ENCODE measurements at places on chromosomes 11 and 22. TPM values are rescaled to one million over a fixed set of nuclear protein-coding genes. Genes with fewer than 3 reads are reported as not detected.

- no peaks in the 10 kb centered on the region for H3K27me3 ChIP-seq
- no peaks in the 10 kb centered on the region for H3K36me3 ChIP-seq
- no peak for DNase-seq
- no peak overlapping the region for H3K27ac ChIP-seq
- no peaks in the 10 kb centered on the region for H3K4me1 ChIP-seq
These were observed 67.3 kb upstream of the GRK3 start for GRCh38 chr22:25497181-25497641.

Gene C11orf98
- 150 TPM for total RNA-seq

- H3K36me3 ChIP-seq, result no peaks in the 10 kb centered on the region
- no peaks in the 10 kb centered on the region for H3K27me3 ChIP-seq
- no peak for DNase-seq
- H3K4me1 ChIP-seq, result no peaks in the 10 kb centered on the region
- no peak overlapping the region for H3K4me3 ChIP-seq
- H3K27ac ChIP-seq, result no peak overlapping the region
These were observed 201.4 kb downstream of the GRIA4 start for GRCh38 chr11:105811242-105811641.

Gene TMX2
- 91.3 TPM for total RNA-seq

Gene MPZL3
- total RNA-seq, result 2.1 TPM

DNA sequence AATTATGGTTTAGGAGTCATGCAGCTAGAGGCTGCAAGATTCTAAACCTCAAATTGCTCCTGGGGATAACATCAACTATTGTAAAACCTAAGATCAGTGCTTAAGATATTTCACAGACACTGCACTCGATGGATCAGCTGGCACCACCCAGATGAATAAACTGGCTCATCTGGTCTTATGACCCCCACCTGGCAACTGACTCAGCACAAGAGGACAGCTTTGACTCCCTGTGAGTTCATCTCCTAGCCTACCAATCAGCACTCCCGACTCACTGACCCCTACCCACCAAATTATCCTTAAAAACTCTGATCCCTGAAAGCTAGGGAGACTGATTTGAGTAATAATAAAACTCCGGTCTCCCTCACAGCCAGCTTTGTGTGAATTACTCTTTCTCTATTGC, 782 bp upstream of the TTC12 start:
- H3K27me3 ChIP-seq, result no peaks in the 10 kb centered on the region
- H3K27ac ChIP-seq, result no peak overlapping the region
- peaks cover 6% of the 10 kb centered on the region for H3K36me3 ChIP-seq
- DNase-seq, result no peak

- DNase-seq, result peak; percentile 47
- peaks cover 3% of the 10 kb centered on the region for H3K4me1 ChIP-seq
- 0 out of 3 replicates have a peak overlapping the region, but pooled peaks have one; percentile 21 for H3K4me3 ChIP-seq
- H3K27ac ChIP-seq, result no peak overlapping the region
These were observed 14.4 kb downstream of the EMID1 start for GRCh38 chr22:29219881-29220670.

- no peaks in the 10 kb centered on the region for H3K36me3 ChIP-seq
- DNase-seq, result no peak
- no peaks in the 10 kb centered on the region for H3K27me3 ChIP-seq
- no peaks in the 10 kb centered on the region for H3K4me1 ChIP-seq
These were observed 104.6 kb downstream of the ATG16L2 start for GRCh38 chr11:72918851-72919250.

- no peak overlapping the region for H3K4me3 ChIP-seq
- no peaks in the 10 kb centered on the region for H3K36me3 ChIP-seq
- peaks cover 6% of the 10 kb centered on the region for H3K4me1 ChIP-seq
These were observed 122.8 kb downstream of the SEZ6L start for GRCh38 chr22:26291940-26292666.

Gene TMEM121B
- total RNA-seq, result 8.1 TPM

DNA sequence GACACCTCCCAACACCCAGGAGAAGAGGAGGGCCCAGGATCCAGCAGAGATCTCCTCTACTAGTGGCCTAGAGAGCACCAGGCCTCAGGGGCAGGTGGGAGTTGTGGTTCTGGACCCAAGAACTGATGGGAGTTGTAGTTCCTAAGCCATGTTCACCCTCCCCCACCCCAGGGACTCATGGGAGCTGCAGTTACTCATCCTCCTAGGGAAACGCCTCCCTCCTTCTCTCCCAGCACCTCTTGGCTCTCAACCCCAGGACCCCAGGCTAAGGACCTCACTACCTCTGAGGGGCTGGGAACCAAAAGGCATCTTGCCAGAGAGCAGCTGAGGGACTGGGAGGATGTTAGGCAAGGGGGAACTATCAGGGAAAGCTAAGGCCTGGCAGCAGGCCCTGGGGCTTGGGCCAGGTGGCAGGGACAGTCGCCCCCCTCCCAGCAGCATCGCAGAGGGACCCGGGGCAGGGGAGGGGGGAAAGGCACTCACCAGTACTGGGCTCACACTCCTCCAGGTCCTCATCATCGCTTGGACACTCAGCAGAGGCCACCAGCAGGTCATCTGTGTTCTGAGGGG, 28.9 kb downstream of the SLC22A12 start:
- peak; percentile 76 for DNase-seq
- no peaks in the 10 kb centered on the region for H3K27me3 ChIP-seq
- H3K36me3 ChIP-seq, result no peaks in the 10 kb centered on the region
- no peak overlapping the region for H3K27ac ChIP-seq
- no peaks in the 10 kb centered on the region for H3K4me1 ChIP-seq
- no peak overlapping the region for H3K4me3 ChIP-seq

DNA sequence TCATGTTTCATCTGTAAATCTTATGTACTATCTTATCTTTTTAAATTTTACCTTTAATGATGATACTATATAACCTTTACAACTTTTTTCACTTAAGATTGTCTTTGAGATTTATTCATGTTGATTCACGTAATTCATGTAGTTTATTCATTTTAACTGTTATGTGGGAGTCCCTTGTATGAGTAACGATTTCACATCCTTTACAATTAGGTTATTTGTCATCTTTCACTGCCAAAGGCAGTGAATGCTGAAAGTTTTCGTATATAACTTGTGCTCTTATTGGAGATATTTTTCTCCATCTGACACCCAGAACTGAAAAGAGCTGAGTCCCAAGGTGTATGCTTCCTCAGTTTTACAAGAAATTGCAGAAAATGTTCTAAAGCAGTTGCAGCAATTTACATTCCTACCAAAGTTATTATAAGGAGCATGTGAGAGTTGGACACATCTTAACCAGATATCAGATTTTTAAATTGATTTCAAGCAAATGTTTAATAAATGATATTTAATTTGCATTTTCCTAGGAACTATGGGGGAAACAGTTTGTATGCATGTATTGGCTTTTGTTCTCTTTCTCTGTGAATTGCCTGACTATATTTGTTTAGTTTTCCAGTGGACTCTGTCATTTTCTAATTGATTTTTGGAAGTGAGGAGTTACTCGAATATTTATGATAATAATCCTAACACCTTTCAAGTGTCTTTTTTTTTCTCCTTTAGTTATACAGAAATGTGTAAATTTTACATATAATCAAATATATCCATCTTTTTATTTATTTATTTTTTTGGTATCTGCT, 6.4 kb downstream of the ARL14EP start:
- H3K27me3 ChIP-seq, result no peaks in the 10 kb centered on the region
- no peak overlapping the region for H3K27ac ChIP-seq
- peaks cover 10% of the 10 kb centered on the region for H3K36me3 ChIP-seq
- H3K4me3 ChIP-seq, result no peak overlapping the region
- H3K4me1 ChIP-seq, result no peaks in the 10 kb centered on the region
- DNase-seq, result no peak

GRCh38 chr11:107385361-107385981, 72.2 kb downstream of the CWF19L2 start:
- H3K4me3 ChIP-seq, result no peak overlapping the region
- no peak for DNase-seq
- no peak overlapping the region for H3K27ac ChIP-seq
- no peaks in the 10 kb centered on the region for H3K27me3 ChIP-seq
- peaks cover 9% of the 10 kb centered on the region for H3K36me3 ChIP-seq

- no peaks in the 10 kb centered on the region for H3K4me1 ChIP-seq
- no peak for DNase-seq
- H3K36me3 ChIP-seq, result peaks cover 7% of the 10 kb centered on the region
- H3K27ac ChIP-seq, result no peak overlapping the region
- no peak overlapping the region for H3K4me3 ChIP-seq
- H3K27me3 ChIP-seq, result no peaks in the 10 kb centered on the region
These were observed 90.6 kb downstream of the CCDC83 start for GRCh38 chr11:85945788-85946187.

- no peak overlapping the region for H3K4me3 ChIP-seq
- H3K4me1 ChIP-seq, result peaks cover 2% of the 10 kb centered on the region
- no peaks in the 10 kb centered on the region for H3K27me3 ChIP-seq
- H3K27ac ChIP-seq, result no peak overlapping the region
- no peaks in the 10 kb centered on the region for H3K36me3 ChIP-seq
- DNase-seq, result no peak
These were observed 768.7 kb downstream of the ETS1 start for GRCh38 chr11:127818625-127819024.

Gene NPTXR
- total RNA-seq, result 7.8 TPM

DNA sequence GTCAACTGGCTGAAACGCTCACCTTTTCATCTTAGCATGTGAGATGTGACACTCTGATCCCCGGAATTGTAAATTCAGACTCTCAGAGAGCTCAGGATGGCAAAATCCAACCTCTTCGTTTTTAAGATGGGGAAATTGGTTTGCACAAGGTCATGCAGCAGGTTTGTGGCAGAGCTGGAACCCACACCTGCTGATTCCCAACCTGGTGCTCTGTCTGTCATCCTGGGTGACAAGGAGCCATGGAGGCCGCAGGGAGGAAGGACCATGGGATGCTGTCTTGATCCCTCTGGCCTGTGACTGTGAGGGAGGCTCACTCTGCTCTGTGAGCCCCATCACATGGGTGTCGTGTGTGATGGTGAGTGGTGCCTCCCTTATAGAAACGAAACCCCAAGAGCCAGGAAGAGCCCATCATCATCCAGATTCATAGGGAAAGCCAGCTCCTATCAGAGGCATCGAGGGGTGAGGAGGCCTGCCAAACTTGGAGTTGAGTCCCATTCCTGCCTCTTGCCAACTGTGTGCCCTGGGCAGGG, 87.4 kb upstream of the SYT13 start:
- H3K36me3 ChIP-seq, result no peaks in the 10 kb centered on the region
- H3K27me3 ChIP-seq, result no peaks in the 10 kb centered on the region
- H3K27ac ChIP-seq, result no peak overlapping the region

- peaks cover 8% of the 10 kb centered on the region for H3K27me3 ChIP-seq
- H3K4me1 ChIP-seq, result no peaks in the 10 kb centered on the region
- H3K27ac ChIP-seq, result no peak within 1 kb of the TSS
- peak within 1 kb of the TSS; percentile 86 for H3K4me3 ChIP-seq
- DNase-seq, result no peak
- H3K36me3 ChIP-seq, result peaks cover 3% of the 10 kb centered on the region
These were observed at the start of gene EHBP1L1 for GRCh38 chr11:65575568-65576231. Gene EHBP1L1, plus strand, starts transcription at chr11:65576053. Its CDS starts 250 bp downstream, at chr11:65576303.

GRCh38 chr22:45673482-45674175, 2.0 kb downstream of the ATXN10 start:
- H3K36me3 ChIP-seq, result peaks cover 3% of the 10 kb centered on the region
- H3K27ac ChIP-seq, result no peak overlapping the region
- DNase-seq, result no peak
- H3K27me3 ChIP-seq, result no peaks in the 10 kb centered on the region
- no peaks in the 10 kb centered on the region for H3K4me1 ChIP-seq

Gene OR51B5
- total RNA-seq, result not detected

DNA sequence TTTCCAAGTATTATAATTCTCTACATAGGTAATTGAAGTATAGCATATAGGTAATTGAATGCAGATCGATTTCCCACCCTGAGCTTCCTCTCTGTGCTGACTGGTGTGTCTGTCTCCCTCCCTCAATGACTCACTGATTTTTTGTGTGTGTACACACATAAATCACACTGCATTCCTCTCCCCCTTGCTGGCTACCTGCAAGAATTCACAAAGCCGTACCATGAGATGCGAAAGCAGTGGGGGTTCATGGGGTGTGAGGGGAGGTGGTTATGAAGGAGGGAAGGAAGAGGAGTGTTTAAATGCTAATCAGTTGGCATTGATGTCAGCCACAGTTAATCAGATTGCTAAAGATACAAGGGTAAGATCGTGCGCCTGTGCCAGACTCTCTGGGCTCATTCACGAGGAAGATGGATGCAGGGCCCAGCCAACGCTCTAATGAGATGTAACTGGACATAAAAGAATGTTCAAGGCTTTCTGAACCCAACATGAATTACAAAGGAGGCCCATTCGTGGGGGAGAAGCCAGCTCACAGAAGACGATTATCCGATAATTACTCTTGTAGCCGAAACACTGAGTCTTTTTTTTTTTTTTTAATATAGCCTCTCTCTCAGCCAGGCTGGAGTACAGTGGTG, 107.4 kb downstream of the SEZ6L start:
- DNase-seq, result no peak
- H3K27ac ChIP-seq, result no peak overlapping the region
- H3K27me3 ChIP-seq, result no peaks in the 10 kb centered on the region
- no peaks in the 10 kb centered on the region for H3K4me1 ChIP-seq

GRCh38 chr11:29448246-29448877, 568.5 kb downstream of the KCNA4 start:
- H3K4me3 ChIP-seq, result no peak overlapping the region
- DNase-seq, result no peak
- no peak overlapping the region for H3K27ac ChIP-seq
- H3K4me1 ChIP-seq, result peaks cover 4% of the 10 kb centered on the region
- no peaks in the 10 kb centered on the region for H3K36me3 ChIP-seq

Gene PTGDR2
- total RNA-seq, result 0.07 TPM

Data from H9 (cell line).